ENCODE measurements at places on chromosomes 2 and 18.
A peak's percentile ranks its signal among the peaks of the same experiment; 100 is the strongest.

- DNase-seq: peak; percentile 71
Observed at GRCh38 chr2:104378853-104379374, 475.0 kb upstream of the POU3F3 start.

DNA sequence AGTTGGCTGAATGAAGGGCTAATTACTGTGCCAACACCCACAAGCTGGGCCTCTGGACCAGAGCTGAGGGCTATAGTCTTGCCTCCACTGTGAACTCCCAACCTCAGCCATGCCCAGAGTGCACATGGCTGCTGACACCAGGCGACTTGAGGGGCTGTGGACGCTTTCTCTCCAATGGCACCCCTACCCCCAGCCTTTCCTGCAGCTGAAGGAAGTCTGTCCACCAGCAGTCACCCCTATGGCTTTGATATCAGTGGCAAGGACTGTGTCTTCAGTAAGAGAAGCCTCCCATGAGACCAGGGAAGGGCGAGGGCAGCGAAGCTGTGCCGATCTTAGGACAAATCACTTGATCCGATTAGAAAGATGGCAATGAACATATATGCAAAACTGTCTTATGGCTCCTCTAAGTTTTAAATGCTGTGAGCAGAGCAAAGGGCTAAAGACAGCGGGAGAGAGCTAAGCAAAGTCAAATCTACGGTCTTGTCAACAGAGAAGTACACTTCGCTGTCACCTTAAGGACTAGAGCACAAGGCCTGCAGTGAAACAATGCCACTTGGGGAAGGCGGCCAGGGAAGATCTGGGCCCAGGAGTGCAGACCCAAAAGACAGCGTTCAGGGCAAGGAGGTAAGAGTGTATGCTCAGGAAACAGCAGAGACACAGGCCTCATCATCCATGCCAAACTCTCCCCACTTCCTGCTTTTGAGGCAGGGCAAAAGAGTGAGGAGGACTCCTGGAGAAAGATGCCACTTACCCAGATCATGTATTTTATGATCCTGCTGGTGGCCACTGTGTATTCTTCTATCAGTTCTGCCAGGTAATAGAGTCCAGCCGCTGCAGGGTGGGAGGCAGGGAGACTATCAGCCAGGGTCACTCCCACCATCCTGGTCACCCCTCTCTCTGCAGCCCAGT lies 1.5 kb downstream of the TEX261 start:
- DNase-seq: peak; percentile 50

- no peak for DNase-seq
Observed at GRCh38 chr2:187748958-187749357, 194.7 kb upstream of the TFPI start.

DNA sequence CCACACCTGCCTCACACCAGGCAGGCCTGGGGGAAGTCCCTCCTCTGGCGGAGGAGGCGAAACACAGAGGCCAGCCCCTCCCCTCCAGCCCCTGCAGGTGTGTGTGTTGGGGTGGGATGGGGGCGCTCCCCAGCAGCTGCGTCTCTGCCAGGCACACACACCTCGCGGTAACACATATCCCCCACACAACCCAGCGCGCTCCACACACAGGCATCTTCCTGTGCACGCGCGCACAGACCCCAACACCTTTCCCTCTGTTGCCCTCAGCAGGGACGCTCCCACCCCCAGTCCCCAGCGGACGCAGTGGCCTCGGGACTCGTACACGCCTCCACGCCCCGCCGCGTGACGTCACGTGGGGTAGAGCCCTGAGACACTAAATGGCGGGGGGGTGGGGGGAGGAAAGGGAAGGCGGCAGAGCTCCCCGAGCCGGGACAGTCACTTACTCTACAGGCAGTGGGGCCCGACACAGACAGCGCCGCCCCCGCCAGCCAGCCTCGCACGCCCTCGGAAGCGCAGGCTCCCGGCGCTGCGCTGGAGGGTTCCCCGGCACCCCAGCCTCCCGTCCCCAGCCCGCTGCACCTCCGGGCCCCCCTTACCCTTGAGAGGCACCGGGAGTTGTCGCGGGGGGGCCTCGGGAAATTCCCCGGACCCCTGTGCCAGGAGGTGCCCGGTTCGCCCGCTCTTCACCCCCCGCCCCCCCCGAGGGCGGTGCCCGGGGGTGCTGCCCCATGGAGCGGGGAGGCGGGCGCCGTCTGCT lies at the start of gene WNT10A:
WNT10A (plus strand) TSS at position 751 of the 757 bp plus-strand sequence. CDS start 144 bp downstream, outside the sequence.
- DNase-seq: no peak

DNA sequence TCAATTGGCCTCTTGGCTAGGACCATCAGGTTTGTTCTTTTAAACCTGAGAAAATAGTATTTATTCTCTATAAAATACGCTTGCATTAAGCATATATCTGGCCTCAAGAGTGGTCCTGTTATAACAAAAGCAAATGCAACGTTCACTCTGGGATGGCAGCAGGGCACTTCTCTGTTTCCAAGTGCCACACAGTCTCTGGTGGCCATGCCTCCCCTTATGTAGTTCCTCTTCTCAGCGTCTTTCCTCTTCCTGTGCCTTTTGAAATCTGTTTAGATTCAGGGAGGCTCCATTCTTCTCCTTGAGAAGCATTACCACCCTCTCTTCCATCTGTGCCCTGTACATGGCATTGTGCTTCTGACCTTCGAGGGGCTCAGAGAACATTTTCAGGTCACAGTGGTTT lies 51.9 kb downstream of the TSHZ1 start:
- peak; percentile 18 for DNase-seq

DNA sequence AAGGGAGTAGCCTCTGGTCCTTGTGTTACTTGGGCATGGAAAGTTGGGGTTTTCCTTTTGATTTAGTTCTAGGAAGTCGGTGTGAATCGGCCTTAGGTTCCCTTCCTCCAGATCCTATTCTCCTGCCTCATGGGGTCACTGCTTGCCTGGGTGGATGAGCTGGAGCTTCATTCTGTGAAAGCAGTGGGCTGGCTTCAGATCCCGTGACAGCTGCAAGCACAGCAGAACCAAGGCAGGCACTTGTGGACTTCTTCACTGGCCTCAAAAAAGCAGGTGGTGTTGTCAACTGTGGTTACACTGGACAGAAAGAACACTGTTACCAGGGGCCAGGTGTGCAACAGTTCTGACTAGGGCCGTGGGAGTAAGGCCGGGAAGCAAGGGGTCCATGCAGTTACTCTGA lies 243.4 kb downstream of the LDLRAD4 start:
- DNase-seq: no peak

- peak; percentile 67 for DNase-seq
Observed at GRCh38 chr2:241804326-241805229, 4.4 kb upstream of the NEU4 start.

DNA sequence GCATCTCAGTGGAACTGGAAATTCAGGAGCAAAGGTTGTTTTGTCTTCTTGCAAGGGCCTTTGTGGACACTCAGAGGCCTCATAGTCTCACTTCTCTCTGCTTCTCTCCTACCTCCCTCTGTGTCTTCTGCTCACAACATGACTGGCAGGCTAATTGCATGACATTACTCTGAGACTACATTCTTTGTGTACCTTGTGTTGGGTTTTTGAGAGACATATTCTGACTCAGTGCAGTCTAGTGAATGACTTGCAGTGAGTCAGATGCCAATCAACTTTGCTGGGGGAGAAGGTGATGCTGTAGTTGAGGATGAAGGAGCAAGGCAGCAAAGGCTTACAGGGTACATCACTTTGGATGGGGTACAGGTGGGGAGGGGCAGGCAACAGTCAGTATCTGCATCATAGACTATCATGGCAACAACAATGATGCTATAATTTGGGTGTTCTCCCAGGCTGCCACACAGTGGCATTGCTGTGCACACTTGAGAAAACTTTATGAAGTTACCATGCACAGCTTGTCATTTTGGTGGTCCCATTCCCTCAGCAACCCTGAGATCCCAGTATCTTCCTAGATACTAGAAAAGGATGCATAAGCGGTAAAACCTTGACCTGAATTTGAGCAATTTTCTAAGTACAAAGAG lies 69.3 kb upstream of the SLC16A14 start:
- DNase-seq: no peak

DNA sequence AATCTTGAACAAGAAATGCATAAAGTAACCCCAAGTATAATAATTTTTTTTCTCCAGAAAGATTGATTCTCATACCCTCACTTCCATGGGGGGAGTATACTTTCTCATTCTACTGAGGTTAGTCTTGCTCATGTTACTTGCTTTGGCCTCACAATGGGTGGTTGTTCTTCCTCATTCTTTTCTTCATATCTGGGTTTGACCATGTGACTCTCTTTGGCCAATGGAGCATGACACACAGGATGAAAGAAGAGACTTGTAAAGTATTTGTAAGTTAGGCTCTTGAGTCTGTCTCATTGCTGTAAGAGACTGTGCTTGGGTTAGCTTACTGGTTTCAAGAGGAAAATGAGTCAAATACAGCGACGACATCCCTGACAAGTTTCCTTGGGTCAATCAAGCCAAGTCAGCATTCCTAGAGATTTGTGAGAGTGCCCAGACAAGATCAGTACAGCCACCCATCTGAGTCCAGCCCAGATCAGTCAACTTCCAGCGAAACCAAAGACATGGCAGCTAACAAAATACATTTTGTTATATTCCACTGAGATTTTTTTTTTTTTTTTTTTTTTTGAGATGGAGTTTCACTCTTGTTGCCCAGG lies 970.2 kb downstream of the BCL11A start:
- no peak for DNase-seq

GRCh38 chr18:22591222-22591621 lies 173.5 kb upstream of the CTAGE1 start:
- no peak for DNase-seq

DNA sequence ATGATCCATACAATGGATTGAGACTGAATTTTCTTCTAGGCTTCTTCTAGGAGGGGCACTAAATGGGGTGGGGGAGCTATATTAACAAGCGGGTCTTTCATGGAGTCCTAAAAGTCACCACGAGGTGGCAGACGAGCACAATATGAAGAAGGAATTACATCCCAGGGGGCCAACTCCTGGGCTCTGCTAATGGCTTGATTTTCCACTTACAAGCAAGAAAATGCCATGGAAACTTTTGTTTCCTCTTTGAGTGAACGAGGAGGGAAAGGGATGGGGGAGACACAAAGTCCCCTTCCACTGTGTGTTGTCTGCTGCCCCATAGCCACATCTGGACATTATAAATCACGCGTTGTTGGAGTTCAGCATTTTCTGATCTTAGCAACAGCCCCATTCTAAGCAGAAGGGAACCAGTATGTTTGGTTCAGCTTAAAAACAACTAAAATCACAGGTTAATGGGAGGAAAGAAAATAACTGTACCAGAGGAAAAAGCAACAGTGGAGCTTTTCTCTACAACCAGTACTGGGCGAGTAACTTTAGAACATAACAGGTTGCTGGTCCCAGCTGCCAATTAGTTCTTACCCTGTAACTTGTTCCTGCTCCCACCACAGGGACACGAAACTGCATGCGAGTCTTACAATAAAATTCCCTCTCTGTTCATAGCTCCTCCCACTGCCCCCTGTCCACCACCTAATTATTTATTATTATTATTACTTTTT lies 285.0 kb upstream of the PARD3B start:
- DNase-seq: peak; percentile 75

GRCh38 chr2:168758970-168759820 lies 43.2 kb upstream of the NOSTRIN start:
- no peak for DNase-seq

GRCh38 chr18:27787547-27787946 lies 389.4 kb downstream of the CDH2 start:
- no peak for DNase-seq

GRCh38 chr2:1192121-1192520 lies 221.1 kb upstream of the TPO start:
- DNase-seq: no peak

- DNase-seq: no peak
Observed at GRCh38 chr2:25514043-25514637, 159.2 kb downstream of the DTNB start.

DNA sequence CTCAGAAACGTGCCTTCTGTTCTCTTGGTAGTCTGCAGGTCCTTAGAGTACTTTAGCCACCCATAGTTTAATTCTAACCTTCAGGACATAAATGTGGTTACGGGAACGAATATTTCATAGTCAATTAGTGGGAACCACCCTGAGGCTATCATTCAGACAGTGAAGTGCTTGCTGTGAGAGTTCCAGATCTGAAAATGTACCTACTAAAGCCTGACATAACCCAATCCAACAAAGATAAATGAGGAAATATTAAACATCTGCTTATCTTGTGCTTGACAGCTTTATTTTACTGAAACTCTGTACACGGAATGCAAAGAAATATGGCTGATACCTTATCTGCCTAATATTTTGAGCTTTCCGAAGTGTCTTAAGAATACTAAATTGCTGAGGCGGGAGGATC lies 43.0 kb downstream of the RAB27B start:
- DNase-seq: no peak

DNA sequence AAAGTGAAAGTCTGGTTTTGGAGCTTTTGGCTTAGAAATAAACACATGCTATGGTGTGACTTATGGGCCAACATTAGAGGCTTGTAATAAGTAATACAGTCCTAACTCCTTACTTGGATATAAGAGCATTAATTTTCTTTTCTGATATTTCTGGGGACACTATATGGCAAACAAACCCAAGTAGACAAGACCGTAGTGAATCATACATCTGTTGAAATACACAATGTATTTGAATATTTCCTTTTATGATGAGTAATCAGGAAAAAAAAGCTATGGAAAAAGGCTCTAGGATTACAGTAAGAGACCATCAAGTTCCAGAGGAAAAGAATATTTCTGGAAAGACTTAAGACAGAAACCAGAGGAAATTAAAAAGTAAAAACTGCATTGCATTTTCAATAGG lies 146.0 kb upstream of the CYP26B1 start:
- DNase-seq: no peak

DNA sequence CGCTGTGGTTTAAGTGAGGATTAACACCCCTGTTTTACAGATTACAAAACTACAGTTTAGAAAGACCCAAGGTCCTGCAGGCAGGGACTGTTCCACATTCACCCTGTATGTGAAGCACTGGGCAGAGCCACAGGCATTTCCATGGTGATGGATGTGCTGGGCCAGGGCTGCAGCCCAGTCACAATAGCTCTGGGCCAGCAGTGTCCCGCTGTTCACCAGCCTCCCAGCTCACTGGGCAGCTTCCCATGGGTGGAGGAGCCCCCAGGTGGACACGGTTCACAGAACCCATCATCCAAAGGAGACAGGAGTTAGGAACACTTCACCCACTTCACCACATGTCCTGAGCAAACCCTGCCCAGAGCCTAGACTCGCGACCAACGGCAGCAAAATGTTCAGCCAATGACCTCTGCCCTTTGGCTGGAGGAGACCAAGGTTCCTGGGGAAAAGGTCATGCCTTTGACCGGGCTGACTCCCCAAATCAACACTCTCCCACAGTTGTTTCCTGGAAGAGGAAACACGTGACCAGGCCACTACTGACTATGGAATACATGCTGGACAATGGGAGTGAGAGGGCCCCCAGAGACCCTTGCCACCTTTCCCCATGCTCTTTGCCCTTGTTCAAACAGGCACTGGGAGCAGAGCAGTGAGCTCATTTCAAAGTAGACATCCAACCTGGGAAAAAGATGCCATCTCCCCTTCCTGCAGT lies 28.0 kb upstream of the SLC35F6 start:
- DNase-seq: no peak

All from left forelimb (tissue), 1 donor.